ENCODE measurements at places on chromosomes 5 and 9.

- no peak for DNase-seq
Observed at GRCh38 chr5:17077440-17078233, 139.8 kb upstream of the BASP1 start.

DNA sequence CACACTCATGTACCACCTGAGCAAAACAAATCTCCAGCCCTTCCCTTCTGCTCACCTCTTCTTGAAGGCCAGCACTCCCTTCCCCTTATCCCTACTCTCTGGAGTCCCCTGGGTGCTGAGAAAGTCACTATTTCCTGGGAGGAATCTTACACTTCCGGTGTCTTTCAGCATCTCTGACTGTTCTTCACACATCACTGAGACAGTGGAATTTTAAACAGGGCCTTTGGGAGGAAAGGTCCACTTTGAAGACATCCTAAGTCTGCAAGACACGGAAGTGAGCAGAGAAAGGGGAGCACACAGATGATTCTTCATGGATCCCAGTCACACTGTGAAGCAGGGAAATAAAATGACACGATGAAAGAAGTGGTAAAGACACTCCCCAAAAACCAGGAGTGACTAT, 25.6 kb downstream of the FRMD3 start:
- DNase-seq, result no peak

DNA sequence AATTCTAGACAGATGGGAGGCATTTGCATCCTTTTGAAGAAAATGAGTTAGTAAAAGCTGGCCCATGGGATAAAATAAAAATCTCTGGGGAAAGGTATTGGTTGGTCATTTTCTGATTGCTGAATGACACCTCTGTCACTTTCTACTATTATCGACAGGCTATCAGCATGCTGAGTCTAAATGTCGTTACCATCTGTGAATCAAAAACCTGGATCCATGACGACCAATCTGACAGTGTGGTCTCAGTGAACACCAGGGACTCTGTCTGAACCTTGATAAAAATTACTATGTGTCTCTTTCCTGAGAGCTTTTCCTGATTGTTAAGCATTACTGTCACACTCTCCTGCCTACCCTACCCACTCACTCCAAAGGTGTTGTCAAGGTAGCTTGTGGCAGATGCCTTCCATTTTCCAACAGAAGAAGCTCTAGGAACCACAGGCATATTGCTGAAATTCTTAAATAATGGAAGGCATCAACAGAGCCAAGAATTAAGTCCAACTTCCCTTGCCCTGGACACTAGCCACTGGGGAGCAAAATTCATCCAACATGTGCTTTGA, 12.6 kb upstream of the ASTN2 start:
- DNase-seq, result no peak

DNA sequence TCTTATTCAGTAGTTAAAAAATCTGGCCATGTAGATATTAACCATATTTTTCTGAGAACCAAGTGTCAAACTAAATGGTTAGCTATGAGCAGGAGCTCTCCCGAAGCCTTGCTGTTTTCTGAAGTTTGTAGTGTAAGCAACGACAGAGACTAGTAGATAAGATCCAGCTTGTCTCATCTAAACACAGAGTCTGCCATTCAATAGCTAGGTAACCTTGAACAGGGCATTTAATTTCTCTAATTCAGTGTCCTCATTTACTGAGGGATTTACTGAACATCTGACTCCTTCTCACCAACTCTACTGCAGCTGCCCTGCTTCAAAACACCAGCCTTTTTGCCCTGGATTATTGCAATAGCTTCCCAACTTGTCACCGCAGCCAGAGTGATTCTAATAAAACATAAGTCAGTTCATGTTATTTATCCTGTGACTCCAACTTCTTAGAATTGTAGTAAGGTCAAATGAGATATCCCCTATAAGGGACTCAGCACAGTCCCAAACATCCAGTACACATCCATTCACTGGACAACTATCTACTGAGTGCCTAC, 337.0 kb downstream of the PLK2 start:
- DNase-seq, result no peak

GRCh38 chr9:121357011-121357410, 13.0 kb downstream of the STOM start:
- no peak for DNase-seq

Data from stimulated activated CD8-positive, alpha-beta memory T cell treated with anti-CD3 and anti-CD28 coated beads, Interleukin-7, amount 100 ng/mL, for 1 hour (primary cell).